Activated naive CD8-positive, alpha-beta T cell treated with anti-CD3 and anti-CD28 coated beads, Interleukin-2, amount 10 ng/mL, durations not matched to agents 7 days and 5 days (primary cell): ENCODE measurements at places on chromosomes 7 and 10. TPM values are rescaled to one million over a fixed set of nuclear protein-coding genes. Genes with fewer than 3 reads are reported as not detected.

Gene PON1
- not detected for total RNA-seq

Gene WDR11
- 44.6 TPM for total RNA-seq

Gene DPYSL4
- total RNA-seq, result 5.2 TPM

Gene DCLRE1A
- total RNA-seq, result 12.8 TPM

Gene ASB10
- total RNA-seq, result not detected

Gene PNLIPRP1
- total RNA-seq, result not detected

Gene ZMIZ1
- 28.8 TPM for total RNA-seq

Gene ZNF503
- 0.42 TPM for total RNA-seq

Gene METTL27
- total RNA-seq, result 0.69 TPM

Gene TRPV5
- total RNA-seq, result not detected

Gene CYP2W1
- total RNA-seq, result not detected

Gene PPRC1
- total RNA-seq, result 46.4 TPM

Gene HUS1
- 40.6 TPM for total RNA-seq

Gene DPY19L1
- total RNA-seq, result 11.1 TPM

Gene AZGP1
- total RNA-seq, result not detected

Gene PLAC9
- not detected for total RNA-seq

Gene SEMA3A
- 3.2 TPM for total RNA-seq

Gene HTR5A
- not detected for total RNA-seq

Gene FOXI2
- total RNA-seq, result not detected

Gene RNF133
- total RNA-seq, result not detected
